ENCODE measurements at places on chromosomes 11 and 22.
A peak's percentile ranks its signal among the peaks of the same experiment; 100 is the strongest.

DNA sequence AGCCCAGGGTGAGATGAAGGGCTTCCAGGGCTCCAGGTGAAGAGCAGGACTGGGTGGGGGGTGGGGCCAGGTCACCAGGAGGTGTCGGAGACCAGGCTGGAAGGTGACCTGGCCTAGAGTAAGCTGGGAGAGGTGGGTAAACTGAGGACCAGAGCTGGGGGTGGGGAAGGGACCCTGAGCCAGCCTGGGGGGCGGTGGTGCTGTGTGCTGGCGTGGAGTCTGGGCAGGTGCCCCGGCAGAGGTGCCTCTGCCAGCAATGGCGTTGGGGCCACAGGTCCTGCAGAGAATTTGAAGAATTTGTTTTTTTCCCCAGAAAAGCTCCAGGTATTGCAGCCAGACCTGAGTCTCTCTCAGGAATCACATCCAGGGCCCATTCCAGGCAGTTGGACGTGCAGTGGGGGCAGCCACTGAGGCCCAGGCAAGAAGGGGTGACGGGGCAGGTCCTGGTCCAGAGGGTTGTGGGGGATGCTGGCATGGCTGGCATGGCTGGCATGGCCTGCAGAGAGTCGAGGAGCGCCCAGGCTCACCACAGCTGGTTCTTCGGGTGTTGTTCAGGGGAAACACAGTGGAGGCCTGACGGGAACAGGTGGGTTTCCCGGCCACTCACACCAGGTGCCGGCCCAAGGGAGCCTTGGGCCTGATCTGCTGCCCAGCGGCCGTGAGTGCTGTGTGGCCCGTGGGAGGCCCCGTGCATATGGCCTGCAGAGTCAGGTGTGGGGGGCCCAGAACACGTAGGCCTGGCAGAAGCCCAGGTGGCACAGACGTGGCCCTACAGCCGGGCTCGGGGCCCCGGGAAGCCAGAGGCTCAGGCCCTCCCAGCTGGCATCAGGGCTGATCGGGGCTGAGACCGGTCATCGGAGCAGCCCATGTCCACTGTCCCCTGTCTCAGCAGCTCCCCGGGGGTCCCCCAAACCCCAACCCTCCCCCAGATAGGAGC, 6.4 kb upstream of the MUC6 start:
- no peak for DNase-seq

- DNase-seq = no peak
Measured at GRCh38 chr22:46122980-46123693, 27.2 kb upstream of the PPARA start.

DNA sequence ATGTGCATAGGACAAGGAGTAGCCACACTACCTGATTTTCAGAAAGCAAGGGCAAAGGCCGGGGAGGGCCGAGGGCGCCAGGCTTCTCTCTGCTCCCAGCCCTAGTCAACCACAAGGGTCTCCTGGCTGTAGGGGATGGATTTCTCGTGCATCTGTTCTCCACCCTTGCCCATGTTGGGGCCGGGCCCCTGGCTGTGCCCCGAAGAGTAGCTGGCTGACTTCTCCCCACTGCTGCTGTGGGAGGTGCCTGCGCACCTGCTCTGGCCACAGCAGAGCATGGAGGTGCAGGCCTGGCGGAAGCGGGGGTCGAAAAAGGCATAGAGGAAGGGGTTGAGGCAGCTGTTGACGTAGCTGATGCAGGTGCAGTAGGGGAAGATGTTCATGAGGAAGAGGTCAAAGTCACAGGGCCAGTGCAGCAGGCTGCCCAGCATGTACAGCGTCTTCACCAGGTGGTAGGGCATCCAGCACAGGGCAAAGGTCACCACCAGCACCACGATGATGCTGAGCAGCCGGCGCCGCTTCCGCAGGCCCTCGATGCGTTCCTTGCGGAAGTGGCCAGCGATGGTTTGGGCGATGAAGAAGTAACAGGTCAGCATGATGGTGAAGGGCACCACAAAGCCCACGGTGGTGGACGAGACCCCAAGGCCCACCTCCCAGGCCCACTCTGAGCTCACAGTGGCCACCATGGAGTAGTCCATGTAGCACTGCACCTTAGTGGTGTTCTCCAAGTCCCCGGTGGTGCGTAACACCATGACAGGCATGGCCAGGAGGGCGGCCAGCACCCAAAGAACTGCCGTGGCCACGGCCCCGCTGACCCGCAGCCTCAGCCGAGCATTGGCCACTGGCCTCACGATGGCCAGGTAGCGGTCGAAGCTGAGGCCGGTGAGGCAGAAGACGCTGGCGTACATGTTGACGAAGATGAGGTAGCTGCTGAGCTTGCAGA, 1.0 kb downstream of the APLNR start:
- no peak for DNase-seq

GRCh38 chr22:27995801-27996528, 76.9 kb upstream of the PITPNB start:
- no peak for DNase-seq

- no peak for DNase-seq
Measured at GRCh38 chr11:124878759-124879492, 13.7 kb downstream of the ROBO3 start.

- DNase-seq = no peak
Measured at GRCh38 chr11:32259641-32260081, 168.8 kb downstream of the RCN1 start.

GRCh38 chr11:128236506-128237498, 350.6 kb downstream of the ETS1 start:
- DNase-seq = no peak

DNA sequence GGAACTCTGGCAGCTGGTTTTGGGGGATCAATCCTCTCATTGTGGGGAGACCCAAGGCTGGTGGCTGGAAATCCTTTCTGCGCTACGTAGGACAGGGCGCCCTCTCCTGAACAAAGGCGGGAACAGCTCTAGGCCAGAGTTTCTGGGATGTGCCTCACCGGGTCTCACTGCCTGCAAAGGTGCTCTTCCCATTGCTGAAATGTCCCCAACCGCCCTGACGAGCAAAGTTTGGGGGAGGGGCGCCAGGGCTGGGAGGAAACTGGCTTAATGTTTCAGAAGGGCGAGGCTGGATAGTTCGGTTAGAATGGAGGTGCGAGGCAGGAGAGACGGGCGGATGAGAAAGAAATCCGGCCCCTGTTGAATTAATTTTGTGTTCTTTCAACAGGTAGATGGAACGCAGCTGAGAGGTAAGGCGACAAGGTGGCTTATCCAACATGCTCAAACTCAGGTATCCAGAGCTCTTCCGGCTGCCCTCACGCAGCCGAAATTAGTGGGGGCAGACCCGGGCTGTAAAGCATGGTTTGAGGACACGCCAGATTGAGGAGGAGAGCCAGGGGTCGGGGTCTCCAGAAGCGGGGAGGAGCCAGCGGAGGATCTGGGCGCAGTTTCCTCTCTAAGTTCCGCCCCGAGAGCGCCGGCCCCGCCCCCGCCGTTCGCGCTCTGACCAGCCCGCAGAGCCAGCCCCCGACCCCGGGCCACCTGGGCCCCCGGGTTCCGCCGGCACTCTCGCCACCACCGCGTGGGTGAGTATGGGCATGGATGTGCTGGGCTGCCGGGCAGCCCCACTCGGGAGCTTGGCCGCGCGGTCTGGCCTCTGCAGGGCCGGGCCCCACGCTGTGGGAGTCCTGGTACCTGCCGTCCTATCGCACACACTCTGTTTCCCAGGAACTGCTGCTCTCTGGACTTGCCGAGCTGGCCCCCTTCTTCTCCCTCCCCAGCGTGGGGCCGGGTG, at the start of gene PGAP2:
TSS of gene PGAP2 (plus strand) at position 652 of the 952 bp plus-strand sequence. CDS start 2,700 bp downstream, outside the sequence.
- DNase-seq = no peak

GRCh38 chr22:49322231-49322630, 505.4 kb downstream of the BRD1 start:
- DNase-seq = no peak

GRCh38 chr11:47689480-47689879, 25.7 kb downstream of the AGBL2 start:
- DNase-seq = no peak

DNA sequence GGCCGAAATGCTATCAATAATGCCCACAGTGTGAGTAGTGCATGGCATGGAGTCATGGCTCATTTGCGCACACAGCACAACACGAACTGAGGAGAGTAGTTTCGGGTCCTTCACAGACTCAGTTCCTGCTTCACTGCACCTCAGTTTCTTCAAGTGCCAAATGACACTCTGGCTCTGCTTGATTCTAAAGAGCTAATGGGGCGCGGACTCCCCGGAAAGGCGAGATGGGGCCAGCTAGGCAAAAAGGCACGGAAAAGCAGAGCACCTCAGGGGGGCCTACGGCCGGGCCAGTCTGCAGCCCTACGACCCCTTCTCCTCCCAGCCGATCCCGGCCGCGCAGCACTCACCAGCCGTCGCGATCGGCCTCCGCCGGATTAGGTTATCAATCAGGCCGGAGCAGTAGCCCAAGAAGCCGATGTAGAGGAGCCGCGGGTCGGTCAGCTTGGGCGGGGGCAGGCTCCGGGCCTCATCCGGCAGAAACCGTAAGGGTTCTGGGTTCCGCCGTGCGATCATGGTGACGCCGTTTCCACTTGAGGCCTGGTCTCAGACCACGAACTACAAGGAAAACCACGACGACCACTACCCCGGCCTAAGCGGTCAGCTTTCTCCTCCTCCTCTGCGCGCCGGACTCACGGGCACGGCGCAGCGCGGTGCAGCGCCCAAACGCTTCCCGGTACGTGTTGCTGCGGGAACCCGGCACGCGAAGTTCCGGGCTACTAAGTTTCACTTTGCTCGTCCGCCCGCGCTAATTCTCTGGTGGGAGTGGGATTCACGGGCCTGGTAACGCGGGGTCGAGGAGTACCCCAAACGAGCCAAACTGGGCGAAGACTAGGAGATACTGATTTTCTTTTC, at the start of gene NDUFC2:
TSS of gene NDUFC2 (minus strand) at position 631 of the 852 bp plus-strand sequence. CDS start at position 513, 118 bp downstream.
- DNase-seq = peak; percentile 62

- no peak for DNase-seq
Measured at GRCh38 chr11:58576887-58577471, 1.3 kb upstream of the LPXN start.

DNA sequence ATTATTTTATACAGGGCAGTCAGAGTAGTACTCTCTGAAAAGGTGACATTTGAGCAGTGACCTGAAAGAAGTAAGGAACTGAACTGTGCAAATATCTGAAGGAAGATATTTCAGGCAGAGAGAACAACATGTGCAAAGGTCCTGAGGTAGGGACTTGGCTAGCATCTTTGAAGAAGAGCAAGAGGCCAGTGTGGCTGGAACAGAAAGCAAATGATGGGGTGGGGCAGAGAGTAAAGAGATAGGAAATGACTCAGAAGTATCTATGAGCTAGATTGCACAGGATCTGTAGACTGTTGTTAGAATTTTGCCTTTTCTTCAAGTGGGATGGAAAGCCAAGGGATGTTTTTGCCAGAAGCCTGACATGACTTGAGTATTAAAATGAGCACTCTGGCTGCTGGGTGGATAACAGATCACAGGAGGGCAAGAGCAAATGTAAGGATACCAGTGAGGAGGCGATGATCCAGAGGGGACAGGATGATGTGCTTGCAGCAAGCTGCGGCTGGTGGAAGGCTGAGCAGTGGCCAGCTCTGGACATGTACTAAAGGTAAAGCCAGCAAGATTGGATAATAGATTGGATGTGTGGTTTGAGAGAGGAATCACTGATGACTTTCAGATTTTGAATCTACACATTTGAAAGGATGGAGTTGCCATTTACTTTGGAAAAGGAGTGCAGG, 33.2 kb upstream of the TTC12 start:
- DNase-seq = no peak

- DNase-seq = no peak
Measured at GRCh38 chr11:134366254-134366653, 34.5 kb downstream of the GLB1L2 start.

- DNase-seq = no peak
Measured at GRCh38 chr11:131912134-131912533, 541.7 kb downstream of the NTM start.

GRCh38 chr11:61460986-61461385, 31.1 kb downstream of the SDHAF2 start:
- DNase-seq = no peak

- no peak for DNase-seq
Measured at GRCh38 chr22:41820447-41820846, 12.5 kb upstream of the SREBF2 start.

GRCh38 chr11:3007404-3008010, 15.4 kb upstream of the NAP1L4 start:
- DNase-seq = no peak

GRCh38 chr11:27496461-27496860, 10.1 kb downstream of the LIN7C start:
- no peak for DNase-seq

DNA sequence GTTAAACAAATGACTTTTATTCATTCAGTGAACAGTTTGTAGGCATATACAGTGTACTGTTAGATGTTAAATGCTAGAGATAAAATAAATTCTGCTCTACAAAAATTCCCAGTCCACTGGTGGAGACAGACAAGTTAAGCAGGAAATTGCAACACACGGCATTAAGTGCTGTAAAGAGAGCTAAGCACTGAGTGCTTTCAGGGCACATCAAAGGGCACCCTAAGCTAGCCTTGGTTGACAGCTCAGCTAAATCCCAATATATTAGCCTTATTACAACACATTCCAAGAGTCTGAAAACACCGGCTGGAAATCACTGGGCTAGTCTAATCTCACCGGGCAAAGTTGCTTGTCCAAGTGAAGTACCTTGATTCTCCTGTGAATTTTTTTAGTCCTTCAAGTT, 55.1 kb downstream of the NOX4 start:
- no peak for DNase-seq

DNA sequence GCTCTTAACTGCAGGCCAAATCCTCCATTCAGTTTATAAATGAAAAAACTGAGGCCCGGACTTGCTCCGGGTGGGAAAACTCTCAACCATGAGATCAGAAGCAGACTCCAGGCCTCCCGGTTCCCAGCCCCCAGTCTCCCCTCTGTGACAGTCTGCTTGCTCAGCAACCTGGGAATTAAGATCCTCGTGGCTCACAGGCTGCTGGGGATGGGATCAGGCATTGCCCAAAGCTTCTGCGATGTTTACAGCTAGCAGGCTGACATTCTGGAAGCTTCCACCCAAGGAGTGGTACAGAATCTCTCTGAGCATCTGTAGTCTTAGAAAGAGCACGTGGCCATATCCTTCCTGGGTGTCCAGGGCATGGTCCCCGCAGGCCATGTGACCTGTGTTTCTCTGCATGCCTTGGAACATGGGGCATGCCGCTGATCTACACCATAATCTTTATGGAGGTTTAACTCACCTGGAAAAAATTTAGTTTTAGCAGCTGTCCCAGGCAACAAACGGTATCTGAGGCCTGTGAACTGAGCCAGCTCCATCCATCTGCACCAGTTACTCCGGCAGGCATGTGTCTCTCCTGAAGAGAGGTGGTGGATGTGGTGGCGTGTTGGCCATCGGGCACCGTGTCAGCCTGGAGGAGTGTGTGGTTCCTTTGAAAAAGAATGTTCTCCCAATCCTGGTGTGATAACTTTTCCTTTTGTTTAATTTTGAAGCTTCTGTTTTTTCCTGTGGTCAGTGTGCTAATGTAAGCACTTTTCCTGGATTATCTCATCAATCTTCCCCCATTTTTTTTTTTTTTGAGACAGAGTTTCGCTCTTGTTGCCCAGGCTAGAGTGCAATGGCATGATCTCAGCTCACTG, 7.9 kb downstream of the FBLN1 start:
- no peak for DNase-seq

- DNase-seq = no peak
Measured at GRCh38 chr11:21472261-21472660, 720.6 kb upstream of the ANO5 start.

GRCh38 chr11:129574431-129574830, 198.8 kb downstream of the BARX2 start:
- DNase-seq = no peak

- no peak for DNase-seq
Measured at GRCh38 chr11:17722000-17722643, 2.8 kb downstream of the MYOD1 start.

- DNase-seq = no peak
Measured at GRCh38 chr11:22510741-22511140, 114.9 kb downstream of the FANCF start.
